Nephron progenitor cell (in vitro differentiated cells): ENCODE measurements at places on chromosomes 5 and 9.

DNA sequence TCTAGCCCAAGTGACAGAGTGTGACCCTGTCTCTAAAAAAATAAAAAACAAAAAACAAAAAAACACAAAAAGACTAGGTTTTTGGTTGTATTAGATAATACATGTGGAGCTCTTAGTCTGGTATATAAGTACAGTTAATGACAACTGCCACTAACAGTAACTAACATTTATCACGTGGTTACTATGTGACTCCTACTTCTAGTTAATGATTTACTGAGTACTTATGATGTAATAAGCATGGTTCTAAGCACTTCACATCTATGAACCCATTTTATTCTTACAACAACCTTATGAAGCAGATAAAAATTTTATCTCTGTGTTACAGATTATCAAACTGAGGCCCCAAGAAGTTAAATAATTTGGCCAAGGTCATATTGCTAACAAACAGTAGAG is 6.1 kb upstream of the TMEFF1 start:
- no peak for DNase-seq

GRCh38 chr5:149320791-149321330 is 24.4 kb upstream of the GRPEL2 start:
- DNase-seq, result peak; percentile 60

- DNase-seq, result no peak
These were observed 47.7 kb upstream of the TLX3 start for GRCh38 chr5:171261361-171261760.

DNA sequence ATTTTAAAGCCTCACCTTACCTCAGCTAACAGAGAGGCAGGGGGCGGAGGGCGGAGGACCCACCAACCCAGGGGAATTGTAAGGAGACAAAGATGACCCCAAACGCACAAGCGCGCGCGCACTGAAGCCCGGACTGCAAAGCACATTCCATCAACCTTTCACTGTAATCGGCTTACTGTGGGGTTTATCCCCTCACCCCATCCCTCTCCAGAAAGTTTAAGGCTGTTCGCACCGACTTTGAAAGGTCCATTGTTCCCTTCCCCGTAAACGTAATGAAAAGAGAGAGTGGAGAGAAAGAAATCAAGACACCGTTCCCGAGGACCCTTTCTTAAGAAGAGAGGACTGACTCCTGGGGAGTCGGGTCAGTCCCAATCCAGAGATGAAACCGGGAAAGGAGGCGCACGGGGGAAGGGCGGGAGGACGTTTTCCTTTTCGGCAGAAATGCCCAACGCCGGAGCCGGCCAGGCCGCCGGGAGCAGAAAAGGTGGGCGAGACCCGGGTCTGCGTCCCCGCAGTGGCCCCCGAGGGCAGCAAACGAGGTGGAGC is 464 bp downstream of the CEMIP2 start:
- peak; percentile 59 for DNase-seq

DNA sequence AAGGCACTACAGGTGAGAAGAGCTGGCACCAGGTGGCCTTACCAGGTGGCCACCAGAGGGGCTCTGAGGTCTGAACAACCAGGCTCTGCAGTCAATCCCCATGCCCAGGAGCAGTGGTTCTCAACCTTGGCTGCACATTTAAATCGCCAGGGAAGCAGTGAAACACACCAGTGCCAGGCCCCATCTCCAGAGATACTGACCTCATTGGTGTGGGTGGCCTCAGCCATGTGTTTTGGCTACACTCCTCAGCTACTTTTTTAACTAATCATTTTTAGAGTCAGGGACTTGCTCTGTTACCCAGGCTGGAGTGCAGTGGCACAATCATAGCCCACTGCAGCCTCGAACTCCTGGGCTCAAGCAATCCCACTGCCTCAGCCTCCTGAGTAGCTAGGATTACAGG is 56.0 kb downstream of the GABBR2 start:
- no peak for DNase-seq

DNA sequence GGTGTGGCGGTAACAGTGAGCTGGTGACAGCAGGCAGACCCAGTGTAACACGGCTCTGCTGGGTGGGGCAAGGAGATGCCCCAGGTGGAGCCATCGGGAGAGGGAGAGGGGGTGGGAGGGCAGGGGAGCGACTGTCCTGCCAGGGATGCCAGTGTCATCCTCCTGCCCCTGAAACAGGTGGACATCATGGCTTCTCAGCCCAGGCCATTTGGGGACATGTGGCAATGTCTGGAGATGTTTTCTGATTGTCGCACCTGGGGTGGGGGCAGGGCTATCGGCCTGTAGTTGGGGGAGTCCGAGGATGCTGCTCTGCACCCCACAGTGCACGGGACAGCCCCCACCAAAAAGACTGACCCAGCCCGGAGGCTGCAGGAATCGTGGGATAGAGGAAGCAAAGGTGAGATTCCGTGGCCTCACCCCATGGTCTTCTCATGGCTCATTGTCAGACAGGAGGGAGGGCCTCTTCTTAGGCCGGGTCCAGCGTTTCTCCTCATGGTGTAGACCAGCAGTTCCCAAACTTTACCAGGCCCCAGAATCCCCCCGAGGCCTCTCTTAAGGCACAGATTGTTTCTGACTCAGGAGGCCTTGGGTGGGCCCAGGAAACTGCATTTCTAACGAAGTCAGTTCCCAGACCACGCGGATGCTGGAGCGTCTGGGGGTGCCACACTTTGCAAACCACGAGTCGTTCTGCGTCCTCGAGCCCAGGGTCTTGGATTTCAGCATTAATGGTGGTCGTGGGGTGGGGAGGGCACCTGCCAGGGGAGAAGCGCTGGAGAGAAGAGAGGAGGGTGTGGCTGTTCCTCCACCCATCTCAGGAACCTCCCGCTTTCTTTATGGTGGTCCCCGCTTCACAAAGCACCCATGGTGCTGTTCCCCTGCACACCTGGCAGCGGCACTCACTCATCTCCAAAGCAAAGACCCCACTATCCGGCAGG is 11.0 kb downstream of the COL5A1 start:
- DNase-seq, result no peak

- no peak for DNase-seq
These were observed 333.7 kb downstream of the ENC1 start for GRCh38 chr5:74306845-74307244.

GRCh38 chr9:70672161-70672649 is 257.7 kb upstream of the KLF9 start:
- DNase-seq, result no peak

DNA sequence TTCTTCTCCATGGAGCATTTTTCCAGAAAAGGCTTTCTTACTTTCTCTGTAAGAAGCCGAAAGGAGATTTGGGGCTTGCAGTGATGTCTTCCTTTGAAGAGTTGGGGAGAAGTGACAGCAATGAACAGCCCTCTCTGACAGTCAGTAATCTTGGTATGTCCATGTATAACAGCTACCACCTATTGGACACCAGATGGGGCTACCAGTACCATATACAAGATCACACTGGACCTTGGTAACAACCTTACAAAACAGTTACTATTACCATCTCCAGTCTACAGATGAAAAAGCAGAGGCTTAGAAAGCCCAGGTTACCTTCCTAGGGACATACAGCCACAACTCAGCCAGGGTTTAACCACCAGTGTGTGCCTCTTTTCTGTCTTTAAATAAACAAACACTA is 272.7 kb upstream of the TRPC7 start:
- no peak for DNase-seq

GRCh38 chr9:137682428-137683105 is 63.8 kb downstream of the EHMT1 start:
- DNase-seq, result no peak
